ENCODE measurements at places on chromosomes 3 and 15.

DNA sequence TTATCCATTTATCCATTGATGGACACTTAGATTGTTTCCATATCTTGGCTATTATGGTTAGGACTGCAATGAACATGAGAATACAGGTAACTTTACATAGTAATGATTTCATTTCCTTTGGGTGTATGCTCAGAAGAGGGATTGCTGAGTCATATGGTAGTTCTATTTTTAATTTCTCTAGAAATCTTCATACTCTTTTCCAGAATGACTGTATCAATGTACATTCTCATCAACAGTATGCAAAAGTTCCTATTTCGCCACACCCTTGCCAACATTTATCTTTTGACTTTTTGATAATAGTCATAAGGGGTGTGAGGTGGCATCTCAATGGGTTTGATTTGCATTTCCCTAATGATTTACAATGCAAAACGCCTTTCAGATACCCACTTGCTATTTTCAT is 6.2 kb upstream of the NIPA1 start:
- H3K27me3 ChIP-seq: no peaks in the 10 kb centered on the region
- H3K4me3 ChIP-seq: no peak overlapping the region
- H3K36me3 ChIP-seq: no peaks in the 10 kb centered on the region

DNA sequence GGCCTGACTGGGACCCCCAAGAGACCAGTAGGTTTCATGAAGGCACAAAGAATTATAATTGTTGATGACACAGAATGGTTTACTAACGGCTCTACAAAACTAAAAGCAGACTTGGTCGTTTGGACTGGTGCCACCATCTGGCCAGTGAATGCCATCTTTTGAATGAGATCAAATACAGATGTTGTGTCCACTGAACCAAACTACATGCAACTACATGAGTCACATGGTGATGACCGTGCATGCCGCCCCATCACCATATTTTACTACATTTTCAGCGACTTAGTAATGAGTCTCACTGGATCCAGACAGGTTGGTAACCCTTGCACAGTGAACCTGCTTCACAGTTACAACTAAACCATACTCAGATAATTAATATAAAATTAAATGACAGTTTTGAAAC is 803.3 kb downstream of the DIPK2A start:
- H3K27ac ChIP-seq: no peak overlapping the region
- no peaks in the 10 kb centered on the region for H3K36me3 ChIP-seq
- no peak overlapping the region for H3K4me3 ChIP-seq

DNA sequence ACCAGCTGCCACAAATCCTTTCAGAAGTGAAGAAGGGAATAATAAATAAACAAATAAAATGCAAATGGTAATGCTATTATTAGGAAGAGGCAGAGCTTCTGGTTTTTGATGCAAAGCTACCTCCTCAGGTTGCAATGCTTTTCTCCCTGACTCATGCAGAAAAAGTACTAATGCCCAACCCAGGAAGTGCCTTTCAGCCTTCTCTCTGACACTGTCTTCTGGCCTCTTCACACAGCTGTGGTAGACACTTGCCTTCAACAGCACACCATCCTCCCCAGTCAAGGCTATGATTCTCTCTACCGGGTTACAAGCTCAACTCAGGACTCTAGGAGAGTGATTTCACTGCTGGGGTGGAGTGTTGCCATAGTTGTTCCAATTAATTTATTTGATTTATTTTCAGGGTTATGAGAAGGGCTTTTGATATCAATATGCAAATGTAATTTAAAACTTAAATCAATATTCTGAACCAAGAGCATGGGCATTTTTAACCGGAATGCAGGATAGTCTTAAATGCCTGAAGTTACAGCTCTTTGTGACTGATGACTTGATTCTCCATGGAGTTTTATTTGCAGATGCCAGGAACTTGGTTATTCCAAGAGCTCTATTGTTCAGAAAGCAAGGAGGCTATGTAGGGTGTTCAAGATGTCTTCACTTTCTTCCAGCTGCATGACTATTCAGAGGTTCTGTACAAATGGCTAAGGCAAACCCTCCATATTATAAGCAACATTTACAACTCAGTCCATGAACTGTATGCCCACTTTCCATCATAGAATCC is 27.1 kb upstream of the GALNT15 start:
- H3K27ac ChIP-seq: no peak overlapping the region
- H3K27me3 ChIP-seq: no peaks in the 10 kb centered on the region
- H3K36me3 ChIP-seq: no peaks in the 10 kb centered on the region
- no peaks in the 10 kb centered on the region for H3K4me1 ChIP-seq

GRCh38 chr3:10998542-10998941 is 6.0 kb downstream of the SLC6A1 start:
- H3K4me3 ChIP-seq: no peak overlapping the region
- no peak overlapping the region for H3K27ac ChIP-seq
- no peaks in the 10 kb centered on the region for H3K4me1 ChIP-seq
- DNase-seq: no peak

GRCh38 chr15:91445695-91446228 is 345.7 kb downstream of the SV2B start:
- H3K4me1 ChIP-seq: no peaks in the 10 kb centered on the region
- DNase-seq: no peak
- H3K27me3 ChIP-seq: no peaks in the 10 kb centered on the region
- no peaks in the 10 kb centered on the region for H3K36me3 ChIP-seq

GRCh38 chr3:182487611-182488010 is 305.7 kb upstream of the ATP11B start:
- H3K4me3 ChIP-seq: no peak overlapping the region
- H3K27ac ChIP-seq: no peak overlapping the region
- H3K4me1 ChIP-seq: no peaks in the 10 kb centered on the region
- H3K27me3 ChIP-seq: no peaks in the 10 kb centered on the region
- DNase-seq: no peak
- no peaks in the 10 kb centered on the region for H3K36me3 ChIP-seq
